ENCODE measurements at places on chromosomes 11 and 22.

DNA sequence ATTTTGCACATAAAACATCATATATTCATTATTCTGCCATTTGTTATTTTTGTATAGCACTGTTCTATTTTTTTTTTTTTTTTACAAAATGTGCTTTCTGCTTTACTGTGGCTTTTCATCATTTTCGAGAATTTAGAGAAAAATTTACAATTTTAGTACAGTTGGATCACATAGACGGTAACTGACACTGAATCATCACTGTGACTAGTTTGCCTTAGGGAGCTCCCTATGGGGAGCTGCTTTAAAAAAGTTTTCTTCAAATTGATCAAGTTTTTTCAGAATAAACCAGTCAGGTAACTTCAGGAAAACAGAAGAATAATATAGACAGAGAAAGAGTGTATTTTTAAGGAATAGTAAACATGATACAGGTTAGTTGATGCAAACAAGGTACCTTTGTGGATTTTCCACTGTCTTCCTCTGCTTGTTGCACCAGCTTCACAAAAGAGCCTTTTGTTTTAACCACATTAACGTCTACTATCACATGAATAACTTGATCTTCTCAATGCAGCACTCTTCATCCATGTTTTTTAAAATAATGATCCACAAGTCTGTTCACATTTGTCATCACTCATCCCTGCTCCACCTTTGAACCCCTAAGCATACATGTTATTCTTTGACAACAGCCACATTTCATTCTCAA, 327.0 kb downstream of the DYNC2H1 start:
- no peak for DNase-seq

- DNase-seq: no peak
Measured at GRCh38 chr11:107272561-107272960, 185.1 kb downstream of the CWF19L2 start.

- no peak for DNase-seq
Measured at GRCh38 chr22:23470811-23471389, 109.2 kb downstream of the IGLL1 start.

DNA sequence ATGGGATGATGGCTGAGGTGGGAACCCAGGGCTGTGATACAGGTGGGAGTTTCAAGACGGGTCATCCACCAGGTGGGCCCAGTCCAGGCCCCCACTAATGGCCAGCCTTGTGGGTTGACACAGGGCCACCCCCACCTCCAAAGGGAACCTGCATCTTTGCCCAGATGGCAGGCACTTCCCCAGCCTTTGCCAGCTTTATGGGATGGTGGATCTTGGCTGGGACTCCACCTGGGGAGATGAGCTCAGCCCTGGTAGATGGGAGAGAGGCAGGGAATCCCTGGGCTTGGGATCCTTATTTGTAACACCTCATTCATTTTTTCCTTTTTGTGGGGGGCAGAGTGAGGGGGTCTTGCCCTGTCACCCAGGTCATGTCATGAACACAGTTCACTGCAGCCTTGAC, 33.4 kb downstream of the CD82 start:
- no peak for DNase-seq

DNA sequence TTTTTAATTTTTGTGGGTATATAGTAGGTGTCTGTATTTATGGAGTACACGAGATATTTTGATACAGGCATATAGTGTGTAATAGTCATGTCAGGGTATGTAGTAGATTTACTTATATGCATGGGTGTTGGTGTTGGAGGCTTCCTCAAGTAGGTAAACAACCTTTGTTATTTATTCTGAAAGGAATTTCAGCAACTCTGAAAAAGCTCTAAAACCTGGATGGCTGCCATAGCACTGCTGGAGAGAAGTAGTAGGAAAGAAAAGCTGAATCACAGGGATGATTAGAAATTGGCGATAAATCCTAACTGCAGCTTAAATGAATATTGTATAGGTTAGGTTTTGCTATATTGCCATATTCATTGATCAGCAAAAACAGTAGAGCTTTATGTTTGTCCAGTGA, 44.4 kb upstream of the ST14 start:
- DNase-seq: no peak

GRCh38 chr11:112785719-112786118, 175.5 kb upstream of the NCAM1 start:
- DNase-seq: no peak

GRCh38 chr11:117511483-117511930, 183.9 kb downstream of the CEP164 start:
- DNase-seq: no peak

DNA sequence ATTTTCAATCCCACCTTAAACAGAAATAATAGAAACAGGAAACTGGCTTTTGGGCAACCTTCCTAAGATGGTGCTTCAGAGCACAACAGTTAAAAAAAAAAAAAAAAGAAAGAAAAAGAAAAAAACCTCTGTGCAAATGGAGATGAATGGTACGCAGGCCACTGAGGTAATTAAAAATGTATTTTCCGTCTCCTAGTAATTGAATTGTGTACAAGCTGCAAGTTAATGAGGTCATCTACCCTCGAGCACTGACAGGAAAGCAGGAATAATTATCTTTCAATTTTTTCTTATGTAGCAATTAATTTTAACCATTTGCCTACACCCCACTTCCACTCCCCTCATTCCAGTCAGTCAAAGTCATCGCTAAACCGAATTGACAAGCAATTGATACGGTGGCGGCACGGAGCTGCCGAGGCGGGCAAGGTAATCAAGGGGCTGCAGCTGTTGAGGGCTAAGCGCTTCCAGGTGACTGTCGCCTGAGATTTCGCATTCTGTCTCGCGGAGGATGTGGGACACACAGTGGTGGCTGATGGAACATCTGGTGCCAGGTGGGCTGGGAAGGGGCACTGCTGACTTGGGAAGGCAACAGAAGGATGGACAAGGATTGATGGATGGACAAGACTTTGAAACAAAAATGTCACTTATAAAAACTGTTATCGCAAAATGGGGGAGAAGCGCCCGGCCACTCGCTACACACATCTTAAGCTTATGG, 109.4 kb downstream of the RCN1 start:
- no peak for DNase-seq

GRCh38 chr11:63558459-63559157, 4.6 kb downstream of the PLAAT2 start:
- no peak for DNase-seq

- no peak for DNase-seq
Measured at GRCh38 chr22:23767303-23767672, 484 bp downstream of the CHCHD10 start.

DNA sequence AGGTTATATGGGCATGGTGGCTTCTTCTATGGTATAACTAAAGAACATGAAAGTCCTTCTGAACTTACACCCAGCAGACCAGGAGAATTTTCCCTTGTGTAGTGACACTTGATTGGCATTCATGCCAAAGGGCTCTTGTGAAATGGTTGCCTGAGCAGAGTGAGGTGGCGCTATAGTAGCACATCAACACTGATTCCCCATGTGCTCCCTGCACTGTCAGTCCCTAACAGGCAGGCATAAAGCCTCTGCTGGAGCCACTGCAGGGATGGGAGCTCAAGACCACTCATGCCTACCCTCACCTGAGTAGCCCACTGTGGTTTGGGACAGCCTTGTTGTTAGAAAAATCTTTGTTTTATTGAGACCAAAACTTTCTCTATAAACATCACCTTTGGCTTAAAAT, 92.6 kb upstream of the LIN7C start:
- no peak for DNase-seq

Data from NCI-H774 (cell line).